Stimulated activated naive CD8-positive, alpha-beta T cell treated with anti-CD3 and anti-CD28 coated beads, Interleukin-15, Interleukin-2, amounts not matched to agents 100 U/mL and 50 U/mL, for 24 hours (primary cell): ENCODE measurements at places on chromosomes 12 and 14.
A peak's percentile ranks its signal among the peaks of the same experiment; 100 is the strongest.

DNA sequence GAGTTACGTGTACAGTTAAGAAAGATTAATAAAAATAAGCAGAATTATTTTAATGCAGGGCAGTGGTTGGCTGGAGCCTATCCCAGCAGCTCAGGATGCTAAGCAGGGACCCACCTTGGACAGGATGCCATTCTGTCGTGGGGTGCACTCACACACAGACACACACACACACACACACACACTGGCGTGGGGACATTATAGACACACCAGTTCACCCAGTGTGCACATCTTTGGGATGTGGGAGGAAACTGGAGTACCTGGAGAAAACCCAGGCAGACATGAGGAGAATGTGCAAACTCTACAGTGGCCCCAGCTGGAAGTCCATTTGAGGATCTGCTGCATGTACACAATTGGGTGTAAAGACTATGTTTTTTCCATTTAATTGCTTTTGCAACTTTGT is 12.8 kb upstream of the IFI27L2 start:
- DNase-seq = no peak

DNA sequence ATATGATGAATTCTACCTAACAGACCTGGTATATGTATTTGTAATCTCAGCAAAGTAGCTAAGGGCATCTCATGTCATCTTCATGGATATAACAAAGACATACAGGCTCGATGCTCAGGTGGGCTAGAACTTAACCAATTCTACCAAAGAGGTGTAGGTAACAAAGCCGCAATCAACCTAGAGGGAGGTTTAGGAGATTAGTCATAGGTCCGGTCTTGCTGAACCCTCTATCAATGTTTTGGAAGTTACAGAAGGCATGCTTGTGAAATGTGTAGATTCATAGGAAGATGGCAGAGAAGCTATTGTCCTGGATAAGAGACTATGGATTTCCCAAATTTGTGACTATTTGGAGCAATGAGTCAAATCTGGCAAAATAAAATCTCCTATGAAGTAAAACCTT is 42.6 kb upstream of the SYCP3 start:
- DNase-seq = no peak

GRCh38 chr14:72177251-72177650 is 245.0 kb downstream of the RGS6 start:
- no peak for DNase-seq

GRCh38 chr12:41441180-41441579 is 253.1 kb downstream of the PDZRN4 start:
- no peak for DNase-seq

- peak; percentile 52 for DNase-seq
Observed at GRCh38 chr12:92363295-92364146, 217.9 kb upstream of the BTG1 start.

- no peak for DNase-seq
Observed at GRCh38 chr12:62738105-62738504, 196.8 kb downstream of the PPM1H start.
